ENCODE measurements at places on chromosomes 4 and X. TPM values are rescaled to one million over a fixed set of nuclear protein-coding genes. Genes with fewer than 3 reads are reported as not detected.

Gene PF4V1
- not detected for total RNA-seq

- DNase-seq, result peak; percentile 11
These were observed 122.9 kb downstream of the GPAT3 start for GRCh38 chr4:83658806-83659205.

GRCh38 chr4:89067417-89067816, 10.4 kb upstream of the FAM13A start:
- DNase-seq, result peak; percentile 48

- no peak for DNase-seq
These were observed 38.2 kb upstream of the NAA11 start for GRCh38 chr4:79364061-79364460.

GRCh38 chr4:41122775-41123174, 91.6 kb downstream of the APBB2 start:
- DNase-seq, result no peak

GRCh38 chrX:49230500-49231232, 2.5 kb downstream of the CACNA1F start:
- DNase-seq, result peak; percentile 34

GRCh38 chr4:48017108-48017571, 568 bp downstream of the NIPAL1 start:
- DNase-seq, result peak; percentile 89

All from GM23248 (cell line).